ENCODE measurements at places on chromosomes 1 and 21. TPM values are rescaled to one million over a fixed set of nuclear protein-coding genes. Genes with fewer than 3 reads are reported as not detected.

MPZL1 gene
- total RNA-seq: 189 TPM

KPRP gene
- not detected for total RNA-seq

- DNase-seq: peak; percentile 26
- no peaks in the 10 kb centered on the region for H3K27me3 ChIP-seq
- peaks cover 26% of the 10 kb centered on the region for H3K4me1 ChIP-seq
- H3K4me3 ChIP-seq: no peak overlapping the region
- peak overlapping the region; percentile 76 for H3K27ac ChIP-seq
These were observed 425.9 kb upstream of the RUNX1 start for GRCh38 chr21:35475009-35475408.

- H3K4me1 ChIP-seq: no peaks in the 10 kb centered on the region
- H3K27me3 ChIP-seq: peaks cover 15% of the 10 kb centered on the region
- no peak overlapping the region for H3K27ac ChIP-seq
- no peak overlapping the region for H3K4me3 ChIP-seq
These were observed 90.3 kb upstream of the PAXBP1 start for GRCh38 chr21:32861866-32862265.

TXNIP gene
- total RNA-seq: 529 TPM

- no peak overlapping the region for H3K27ac ChIP-seq
- peaks cover 11% of the 10 kb centered on the region for H3K27me3 ChIP-seq
- peak; percentile 81 for DNase-seq
- peaks cover 13% of the 10 kb centered on the region for H3K4me1 ChIP-seq
- no peaks in the 10 kb centered on the region for H3K36me3 ChIP-seq
These were observed 3.1 kb upstream of the VWA1 start for GRCh38 chr1:1432274-1432950.

GRCh38 chr1:171913385-171913784, 72.1 kb downstream of the DNM3 start:
- no peak for DNase-seq
- H3K4me1 ChIP-seq: no peaks in the 10 kb centered on the region
- H3K27ac ChIP-seq: no peak overlapping the region
- H3K27me3 ChIP-seq: no peaks in the 10 kb centered on the region
- no peak overlapping the region for H3K4me3 ChIP-seq
- H3K36me3 ChIP-seq: no peaks in the 10 kb centered on the region

THRAP3 gene
- total RNA-seq: 137 TPM

DNA sequence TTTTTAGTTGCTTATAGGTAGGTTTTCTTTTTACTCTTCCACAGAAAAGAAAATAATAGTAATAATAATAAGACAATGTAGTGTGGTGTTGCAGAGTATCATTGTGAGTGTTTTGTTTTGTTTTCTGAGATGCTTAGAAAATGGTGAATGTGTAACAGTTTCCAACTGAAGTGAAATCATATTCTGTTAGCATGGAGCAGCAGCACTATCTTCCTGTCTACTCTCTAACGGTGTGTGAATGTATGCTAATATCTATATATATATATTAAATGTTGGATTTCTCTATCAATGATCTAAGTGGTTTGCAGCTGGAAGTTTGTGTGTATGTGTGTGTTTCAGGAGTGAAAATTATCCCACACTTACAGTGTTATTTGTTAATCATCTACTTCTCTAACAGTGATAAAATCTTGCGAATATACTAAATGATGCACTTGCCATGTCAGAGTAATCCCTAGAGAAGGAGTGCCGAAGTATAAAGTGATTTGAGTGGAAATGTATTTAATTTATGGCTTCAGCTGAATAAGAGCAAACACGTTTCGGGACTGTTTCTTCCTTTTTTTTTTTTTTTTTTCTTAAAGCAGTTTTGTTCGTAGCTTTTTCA, 377 bp downstream of the SAMD13 start:
- H3K4me3 ChIP-seq: peak overlapping the region; percentile 54
- H3K36me3 ChIP-seq: no peaks in the 10 kb centered on the region
- H3K27ac ChIP-seq: peak overlapping the region; percentile 24
- no peak for DNase-seq
- H3K4me1 ChIP-seq: peaks cover 21% of the 10 kb centered on the region
- H3K27me3 ChIP-seq: no peaks in the 10 kb centered on the region

GRCh38 chr1:10459184-10459583, 9.4 kb downstream of the CORT start:
- DNase-seq: peak; percentile 78
- no peak overlapping the region for H3K27ac ChIP-seq
- H3K4me3 ChIP-seq: no peak overlapping the region
- H3K36me3 ChIP-seq: peaks cover 21% of the 10 kb centered on the region
- H3K27me3 ChIP-seq: no peaks in the 10 kb centered on the region

- H3K36me3 ChIP-seq: no peaks in the 10 kb centered on the region
- DNase-seq: peak; percentile 95
- peak overlapping the region; percentile 57 for H3K27ac ChIP-seq
- H3K27me3 ChIP-seq: no peaks in the 10 kb centered on the region
- peaks cover 19% of the 10 kb centered on the region for H3K4me1 ChIP-seq
These were observed 32.2 kb upstream of the HNRNPU start for GRCh38 chr1:244896550-244896949.

KRTAP20-1 gene
- not detected for total RNA-seq

ZBTB37 gene
- 10.3 TPM for total RNA-seq

- no peak within 1 kb of the TSS for H3K4me3 ChIP-seq
- no peak within 1 kb of the TSS for H3K27ac ChIP-seq
- no peaks in the 10 kb centered on the region for H3K4me1 ChIP-seq
- no peak for DNase-seq
These were observed at the start of gene REN for GRCh38 chr1:204166219-204166618. Gene REN (minus strand): TSS chr1:204166337. CDS start chr1:204166293, 44 bp downstream.

DNA sequence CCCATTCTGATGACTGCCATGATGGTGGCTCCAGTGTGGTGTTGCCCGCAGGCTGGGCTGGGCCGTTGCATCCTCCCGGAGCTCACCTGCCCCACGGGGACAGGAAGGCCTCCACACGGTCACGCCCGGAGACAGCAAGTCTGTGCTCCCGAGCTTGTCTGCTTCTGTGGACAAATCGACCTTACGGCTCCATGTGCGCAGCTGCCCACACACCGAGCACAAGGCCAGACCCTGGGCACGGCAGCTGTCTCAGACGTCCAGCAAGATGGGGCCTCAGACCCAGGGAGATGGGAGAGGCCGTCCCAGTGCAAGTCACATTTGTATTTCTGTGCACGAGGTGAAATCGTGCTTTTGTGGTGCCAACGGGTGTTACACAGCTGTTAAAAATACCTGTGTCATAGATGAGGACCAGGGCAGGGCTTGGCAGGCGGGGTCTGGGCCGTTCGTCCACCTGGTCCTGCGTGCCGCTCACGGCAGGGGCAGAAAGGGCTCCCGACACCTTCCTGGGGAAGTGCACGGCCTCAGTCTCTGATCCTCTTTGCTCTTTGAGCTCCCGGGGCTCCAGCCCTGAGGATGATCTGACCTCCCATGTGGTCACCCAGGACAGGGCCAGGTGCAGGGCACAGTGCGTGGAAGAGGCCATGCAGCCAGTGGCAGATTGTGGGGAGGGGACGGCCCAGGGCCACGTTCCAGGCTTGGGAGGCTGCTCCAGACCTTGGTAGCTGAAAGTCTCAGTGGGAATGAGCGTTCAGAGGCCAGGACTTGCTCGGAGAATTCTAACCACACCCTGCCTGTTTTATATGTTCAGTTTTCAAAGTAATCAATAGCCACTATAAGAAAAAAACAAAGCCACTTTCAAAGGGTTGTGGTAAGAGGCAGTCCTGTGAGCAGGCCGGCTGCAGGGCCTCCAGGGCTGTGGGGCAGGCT, 13.5 kb downstream of the COL6A1 start:
- peak overlapping the region; percentile 68 for H3K27ac ChIP-seq
- H3K27me3 ChIP-seq: no peaks in the 10 kb centered on the region
- peak; percentile 92 for DNase-seq

C4BPA gene
- total RNA-seq: not detected

GRCh38 chr1:231751415-231751814, 124.8 kb downstream of the DISC1 start:
- no peak for DNase-seq
- no peaks in the 10 kb centered on the region for H3K36me3 ChIP-seq
- H3K4me1 ChIP-seq: no peaks in the 10 kb centered on the region
- H3K4me3 ChIP-seq: no peak overlapping the region

DNA sequence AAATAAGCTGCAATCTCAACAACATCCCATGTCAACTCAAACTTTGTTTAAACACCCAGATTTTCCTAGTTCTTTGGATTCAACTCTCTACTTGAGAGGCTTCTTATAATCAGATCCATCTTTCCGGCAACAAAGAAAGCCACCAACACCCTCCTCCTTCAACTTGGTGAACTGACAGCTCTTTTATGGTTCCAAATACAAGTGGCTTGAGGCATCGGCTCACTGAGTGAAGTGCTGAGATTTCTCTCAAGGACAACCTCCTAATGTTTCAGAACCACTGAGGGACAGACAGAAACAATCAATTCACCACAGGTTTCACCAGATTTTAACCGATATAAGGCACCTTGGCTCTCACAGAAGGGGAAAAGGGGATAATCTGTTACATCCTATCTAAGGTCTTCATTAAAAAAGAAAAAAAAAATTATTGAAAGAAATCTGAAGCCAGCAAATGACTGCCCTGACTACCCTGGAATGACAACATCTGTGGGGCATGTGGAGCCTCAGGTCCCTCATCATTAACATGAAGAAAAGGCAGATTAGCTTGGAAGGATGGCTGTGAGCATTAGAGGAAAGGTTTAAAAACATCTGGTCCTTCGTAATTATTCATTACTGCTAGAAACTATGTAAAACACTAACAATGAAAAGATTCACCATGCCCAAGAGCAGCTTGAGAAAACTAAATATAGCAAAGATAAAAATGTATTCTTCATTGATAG, 50.9 kb downstream of the PTPN14 start:
- peaks cover 18% of the 10 kb centered on the region for H3K4me1 ChIP-seq
- no peaks in the 10 kb centered on the region for H3K27me3 ChIP-seq
- DNase-seq: no peak
- H3K27ac ChIP-seq: peak overlapping the region; percentile 29
- H3K36me3 ChIP-seq: peaks cover 22% of the 10 kb centered on the region

DNA sequence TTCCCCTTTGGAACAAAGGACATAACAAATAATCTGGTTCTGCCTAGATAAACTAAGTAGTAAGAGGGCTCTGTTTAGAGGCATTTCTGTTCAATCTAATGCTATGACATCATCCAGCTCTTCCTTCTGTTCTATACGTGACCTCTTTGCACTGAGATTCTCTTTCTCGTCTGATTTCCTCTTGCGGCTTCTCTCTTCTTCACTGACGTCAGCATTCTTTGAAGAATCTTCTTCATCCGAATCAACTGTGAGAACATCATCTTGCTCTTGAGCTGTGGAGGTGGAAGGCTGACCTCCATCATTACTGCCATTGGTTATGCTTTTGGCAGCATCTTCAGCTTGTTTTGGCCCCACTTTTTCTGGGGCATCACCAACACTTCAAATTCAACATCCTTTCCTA, 130.4 kb downstream of the HS2ST1 start:
- no peak overlapping the region for H3K27ac ChIP-seq
- H3K4me3 ChIP-seq: no peak overlapping the region
- H3K36me3 ChIP-seq: no peaks in the 10 kb centered on the region
- no peaks in the 10 kb centered on the region for H3K27me3 ChIP-seq
- peaks cover 2% of the 10 kb centered on the region for H3K4me1 ChIP-seq
- no peak for DNase-seq

DNA sequence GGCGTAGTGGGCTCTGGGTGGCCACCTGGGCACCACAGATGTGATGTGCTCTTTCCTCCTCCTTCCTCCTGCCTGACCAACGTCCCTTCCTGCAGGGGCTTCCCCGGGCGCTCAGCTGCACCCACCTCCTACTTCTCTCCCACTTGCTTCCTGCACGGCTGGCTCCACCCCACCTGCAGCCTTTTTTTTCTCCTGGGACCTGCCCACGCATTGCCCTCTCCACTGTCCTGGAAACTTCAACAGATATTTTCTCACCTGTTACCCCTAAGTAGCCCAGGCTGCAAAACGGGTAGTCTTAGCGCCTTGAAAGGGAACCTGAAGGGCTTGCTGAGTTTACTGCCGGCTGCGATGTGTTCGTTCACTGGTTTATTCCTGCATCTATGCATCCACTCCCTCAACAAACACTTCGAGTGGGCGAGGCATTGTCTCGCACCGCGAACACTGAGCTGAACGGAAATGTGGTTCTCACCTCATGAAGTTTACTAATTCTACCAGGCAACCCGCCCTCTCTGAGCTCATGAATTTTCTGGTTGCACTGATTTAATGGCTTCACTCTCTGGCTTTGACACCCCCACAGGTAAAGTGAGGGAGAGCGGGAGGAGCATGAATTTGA, 23.6 kb downstream of the ZBTB18 start:
- H3K4me3 ChIP-seq: peak overlapping the region; percentile 18
- DNase-seq: no peak
- H3K27me3 ChIP-seq: peaks cover 27% of the 10 kb centered on the region
- no peak overlapping the region for H3K27ac ChIP-seq
- no peaks in the 10 kb centered on the region for H3K36me3 ChIP-seq

DNA sequence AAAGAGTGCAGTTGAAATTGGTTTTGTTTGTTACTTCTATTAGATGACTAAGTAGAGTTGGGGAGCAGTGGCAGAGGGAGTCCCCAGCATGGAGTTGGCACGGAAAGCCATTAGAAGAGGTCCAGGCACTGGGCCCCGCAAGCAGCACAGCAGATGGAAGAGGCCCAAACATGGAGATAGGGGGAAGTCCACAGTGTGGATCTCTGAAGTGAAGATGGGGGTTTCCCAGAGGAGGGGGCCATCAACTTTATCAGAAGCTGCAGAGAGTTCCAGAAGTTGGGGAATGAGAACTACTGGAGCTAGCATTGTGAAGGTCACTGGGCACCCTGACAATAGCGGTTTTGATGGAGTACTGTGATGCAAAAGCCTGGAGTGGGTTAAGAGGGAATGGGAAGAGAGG, 30.6 kb downstream of the PAFAH2 start:
- H3K27ac ChIP-seq: no peak overlapping the region
- no peak for DNase-seq

LCE2B gene
- total RNA-seq: not detected

GRCh38 chr1:59017501-59018231, 233.8 kb upstream of the JUN start:
- H3K36me3 ChIP-seq: no peaks in the 10 kb centered on the region
- no peak for DNase-seq
- H3K4me1 ChIP-seq: peaks cover 50% of the 10 kb centered on the region
- no peaks in the 10 kb centered on the region for H3K27me3 ChIP-seq
- no peak overlapping the region for H3K4me3 ChIP-seq

GPR89B gene
- 11.9 TPM for total RNA-seq

- H3K27me3 ChIP-seq: no peaks in the 10 kb centered on the region
- no peak overlapping the region for H3K27ac ChIP-seq
- no peak overlapping the region for H3K4me3 ChIP-seq
These were observed 34.2 kb upstream of the ATP5PO start for GRCh38 chr21:33949516-33950430.

- no peaks in the 10 kb centered on the region for H3K27me3 ChIP-seq
- H3K4me3 ChIP-seq: peak overlapping the region; percentile 91
- peak; percentile 57 for DNase-seq
These were observed 1.4 kb upstream of the SPATA1 start for GRCh38 chr1:84504580-84505492.

- H3K36me3 ChIP-seq: no peaks in the 10 kb centered on the region
- no peak for DNase-seq
- no peak overlapping the region for H3K4me3 ChIP-seq
- H3K27ac ChIP-seq: no peak overlapping the region
These were observed 1.1 kb upstream of the TIAM1 start for GRCh38 chr21:31345136-31345535.

- H3K4me3 ChIP-seq: no peak overlapping the region
- H3K36me3 ChIP-seq: peaks cover 5% of the 10 kb centered on the region
- no peaks in the 10 kb centered on the region for H3K4me1 ChIP-seq
- DNase-seq: no peak
- H3K27me3 ChIP-seq: no peaks in the 10 kb centered on the region
These were observed 1.8 kb downstream of the TAS1R3 start for GRCh38 chr1:1332774-1333480.

GRCh38 chr1:17021896-17022295, 10.2 kb upstream of the ATP13A2 start:
- no peaks in the 10 kb centered on the region for H3K4me1 ChIP-seq
- no peaks in the 10 kb centered on the region for H3K27me3 ChIP-seq
- peaks cover 85% of the 10 kb centered on the region for H3K36me3 ChIP-seq
- DNase-seq: no peak
- no peak overlapping the region for H3K27ac ChIP-seq
- no peak overlapping the region for H3K4me3 ChIP-seq
